Transverse colon (tissue), 4 donors: ENCODE measurements at places on chromosomes 16 and 17. TPM values are rescaled to one million over a fixed set of nuclear protein-coding genes. Genes with fewer than 3 reads are reported as not detected.

The NPIPB13 gene
- total RNA-seq, result 6.4 TPM

The KCNAB3 gene
- total RNA-seq, result not detected

GRCh38 chr16:7976563-7976962, 613.7 kb downstream of the TMEM114 start:
- H3K27ac ChIP-seq, result no peak overlapping the region
- H3K4me1 ChIP-seq, result no peaks in the 10 kb centered on the region
- no peak overlapping the region for H3K4me3 ChIP-seq
- no peaks in the 10 kb centered on the region for H3K27me3 ChIP-seq
- no peaks in the 10 kb centered on the region for H3K36me3 ChIP-seq

DNA sequence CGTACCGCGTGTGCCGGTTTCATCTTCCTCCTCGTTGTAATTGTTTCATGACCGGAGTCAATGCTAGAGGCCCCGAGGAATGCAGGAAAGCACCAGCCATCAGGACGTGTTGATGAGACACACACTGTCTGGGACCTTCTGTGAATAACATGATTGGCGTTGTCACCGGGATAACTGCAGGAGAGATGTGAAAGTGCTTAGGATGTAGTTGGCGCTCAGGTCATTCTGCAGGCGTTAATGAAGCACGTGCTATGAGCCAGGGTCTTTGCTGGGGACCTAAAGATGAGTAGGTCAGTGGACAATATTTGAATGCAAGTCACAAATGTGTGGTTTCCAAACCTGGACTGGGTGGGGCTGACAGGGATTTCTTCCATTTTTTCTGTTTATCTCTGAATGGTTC, 181.6 kb upstream of the HSBP1 start:
- no peak overlapping the region for H3K27ac ChIP-seq
- no peaks in the 10 kb centered on the region for H3K36me3 ChIP-seq
- no peaks in the 10 kb centered on the region for H3K27me3 ChIP-seq

DNA sequence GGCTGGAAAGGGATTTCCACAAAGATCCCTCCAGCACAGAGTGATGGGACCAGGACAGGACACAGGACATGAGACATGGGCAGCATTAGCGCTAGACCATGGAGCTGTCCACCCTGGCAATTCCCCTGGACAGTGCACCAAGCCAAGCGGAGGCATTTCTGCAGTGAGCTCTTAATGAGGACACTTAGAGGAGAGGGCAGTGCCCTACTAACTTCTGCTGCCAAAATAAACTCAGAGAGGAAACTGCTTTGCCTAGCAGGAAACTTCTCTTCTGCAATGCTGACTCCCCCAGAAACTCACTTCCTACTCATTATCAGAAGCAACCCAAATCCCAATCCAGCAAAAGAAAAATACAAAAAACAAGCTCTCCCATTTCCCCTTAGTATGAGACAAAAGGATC, 119.2 kb downstream of the HS3ST2 start:
- H3K4me3 ChIP-seq, result no peak overlapping the region
- H3K27ac ChIP-seq, result no peak overlapping the region
- H3K4me1 ChIP-seq, result no peaks in the 10 kb centered on the region

- H3K27me3 ChIP-seq, result peaks cover 68% of the 10 kb centered on the region
- peaks cover 11% of the 10 kb centered on the region for H3K4me1 ChIP-seq
- H3K27ac ChIP-seq, result no peak overlapping the region
- no peaks in the 10 kb centered on the region for H3K36me3 ChIP-seq
Measured at GRCh38 chr17:79741751-79742588, 11.2 kb downstream of the ENPP7 start.

DNA sequence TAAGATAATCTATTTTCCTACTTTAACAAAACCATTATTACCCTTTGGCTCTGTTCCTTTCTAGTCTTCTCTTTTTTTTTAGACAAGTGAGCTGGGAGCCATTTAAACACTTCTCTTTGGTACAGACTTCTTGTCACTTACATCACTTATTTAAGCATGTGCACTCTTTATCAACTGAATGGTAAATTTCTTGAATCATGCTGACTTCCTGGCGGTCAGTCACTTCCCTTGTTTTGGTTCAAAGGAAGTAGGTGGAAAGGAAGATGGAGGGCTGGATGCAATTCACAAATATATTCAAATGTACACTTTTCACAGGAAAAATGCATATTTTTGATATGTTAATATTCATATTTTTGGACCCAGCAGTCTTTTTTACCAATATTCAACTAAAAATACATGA, 97.1 kb downstream of the ITFG1 start:
- no peaks in the 10 kb centered on the region for H3K27me3 ChIP-seq
- H3K4me1 ChIP-seq, result no peaks in the 10 kb centered on the region
- no peak overlapping the region for H3K27ac ChIP-seq
- no peak overlapping the region for H3K4me3 ChIP-seq
- no peaks in the 10 kb centered on the region for H3K36me3 ChIP-seq

DNA sequence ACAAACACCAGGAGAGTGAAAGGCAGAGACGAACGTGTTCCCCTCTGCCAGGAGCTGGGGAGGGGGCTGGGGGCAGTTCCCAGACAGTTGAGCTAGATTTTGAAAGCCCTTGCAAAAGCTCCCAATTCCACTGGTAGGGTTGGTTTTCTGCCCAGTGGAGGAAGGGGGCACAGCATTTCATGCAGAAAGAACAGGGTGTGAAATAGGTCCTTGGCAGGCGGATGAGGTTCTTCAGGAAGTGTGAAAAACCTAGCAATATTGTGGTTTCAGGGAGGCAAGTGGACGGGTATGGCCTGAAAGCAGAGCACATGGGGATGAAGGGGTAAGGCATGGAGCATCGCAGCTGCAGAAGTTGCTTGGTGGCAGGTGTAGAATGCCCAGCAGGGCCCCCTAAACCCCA, 248.3 kb downstream of the KATNIP start:
- no peak for DNase-seq
- H3K27me3 ChIP-seq, result no peaks in the 10 kb centered on the region
- H3K36me3 ChIP-seq, result no peaks in the 10 kb centered on the region
- H3K27ac ChIP-seq, result no peak overlapping the region
- no peak overlapping the region for H3K4me3 ChIP-seq
